ENCODE measurements at places on chromosomes 3 and 15.

GRCh38 chr15:99970891-99971430, 237.7 kb upstream of the LYSMD4 start:
- no peak for DNase-seq

- DNase-seq: no peak
Measured at GRCh38 chr3:177330779-177331178, 133.5 kb upstream of the TBL1XR1 start.

- no peak for DNase-seq
Measured at GRCh38 chr3:129672412-129672811, 65.9 kb upstream of the PLXND1 start.

GRCh38 chr3:37330466-37330865, 156.1 kb upstream of the LRRFIP2 start:
- no peak for DNase-seq

GRCh38 chr3:152365766-152366593, 97.3 kb downstream of the MBNL1 start:
- DNase-seq: no peak
